ENCODE measurements at places on chromosomes 1 and 21.

- no peak for DNase-seq
Measured at GRCh38 chr1:236140705-236141446, 1.5 kb upstream of the GPR137B start.

- no peak for DNase-seq
Measured at GRCh38 chr21:37381883-37382585, 15.5 kb downstream of the DYRK1A start.

GRCh38 chr1:35316264-35316663 lies 47.8 kb downstream of the ZMYM4 start:
- no peak for DNase-seq

DNA sequence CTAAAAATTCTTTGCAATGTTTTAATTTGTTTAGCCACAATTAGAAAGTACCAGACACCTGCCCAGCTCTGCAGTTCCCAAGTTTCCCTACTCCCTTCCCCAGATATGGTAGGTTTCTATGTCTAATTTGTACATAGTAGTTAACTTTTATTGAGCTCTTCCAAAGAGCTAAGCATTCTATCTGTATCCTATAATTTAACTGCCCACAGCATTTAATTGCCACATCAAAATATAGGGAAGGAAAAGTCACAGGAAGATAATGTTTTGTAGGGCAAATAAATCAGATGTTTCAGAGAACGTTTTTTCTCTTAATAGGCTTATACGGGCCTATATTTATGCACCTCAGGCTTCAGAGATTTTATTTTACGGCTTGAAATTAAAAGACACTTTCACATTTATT lies 15.7 kb upstream of the FMO3 start:
- no peak for DNase-seq

DNA sequence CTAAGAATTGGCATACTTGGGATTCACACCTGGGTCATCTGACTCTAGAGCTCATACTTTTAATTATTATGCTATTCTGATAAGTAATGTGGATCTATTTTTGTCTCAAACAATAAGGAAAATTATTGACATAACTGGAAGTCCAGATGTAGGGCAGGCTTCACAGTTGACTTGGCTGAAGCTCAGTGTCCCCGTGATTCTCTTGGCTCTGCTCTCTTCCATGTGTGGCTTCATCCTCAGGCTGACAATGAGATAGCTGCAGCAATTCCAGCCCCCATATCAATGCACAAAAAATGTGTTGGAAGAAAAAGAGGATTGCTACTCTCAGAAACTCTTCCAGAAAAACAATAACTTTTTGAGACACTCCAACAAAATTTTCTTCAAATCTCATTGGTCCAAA lies 23.8 kb downstream of the HSD11B1 start:
- no peak for DNase-seq

- peak; percentile 80 for DNase-seq
Measured at GRCh38 chr1:37434292-37435225, 39.8 kb upstream of the ZC3H12A start.

DNA sequence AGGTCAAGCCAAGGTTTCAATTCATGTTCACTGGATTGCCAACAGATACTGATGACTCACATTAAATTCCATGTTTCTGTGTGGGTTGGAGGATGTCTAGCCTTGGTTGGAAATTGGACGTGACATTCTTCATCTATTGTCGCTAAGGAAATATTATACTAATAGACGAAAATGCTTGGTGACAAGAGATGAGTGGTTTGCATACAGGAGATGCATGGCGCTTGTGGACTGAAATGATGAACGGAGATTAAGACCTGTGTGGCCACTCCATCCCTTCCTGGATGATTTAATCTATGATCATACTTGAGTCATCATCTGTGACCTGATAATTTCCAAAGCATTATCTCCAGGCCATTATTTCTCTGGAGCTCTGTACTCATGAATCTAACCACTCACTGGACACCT lies 97.0 kb upstream of the CD34 start:
- no peak for DNase-seq
